ENCODE measurements at places on chromosomes 12 and 14.
A peak's percentile ranks its signal among the peaks of the same experiment; 100 is the strongest.

DNA sequence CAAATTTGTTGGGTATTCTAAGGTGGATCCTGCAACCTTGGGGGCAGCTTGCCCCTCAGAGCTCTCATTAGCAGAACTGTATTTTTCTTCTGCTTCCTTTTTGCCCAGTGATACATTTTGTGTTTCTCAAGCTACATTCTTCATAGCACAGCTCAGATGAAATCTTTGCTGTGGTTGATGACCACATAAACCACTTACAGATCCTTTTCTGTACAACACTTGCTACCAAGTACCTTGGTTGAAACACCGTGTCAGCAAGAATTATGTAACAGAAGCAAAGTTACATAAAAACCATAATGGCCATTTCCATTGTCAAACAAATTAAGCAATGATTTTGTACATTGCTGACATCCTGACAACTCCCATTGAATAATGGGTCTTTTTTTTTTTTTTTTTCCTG lies 9.7 kb upstream of the PLBD1 start:
- peak; percentile 19 for DNase-seq

- no peak for DNase-seq
These were observed 161.7 kb downstream of the ALX1 start for GRCh38 chr12:85441741-85442140.

DNA sequence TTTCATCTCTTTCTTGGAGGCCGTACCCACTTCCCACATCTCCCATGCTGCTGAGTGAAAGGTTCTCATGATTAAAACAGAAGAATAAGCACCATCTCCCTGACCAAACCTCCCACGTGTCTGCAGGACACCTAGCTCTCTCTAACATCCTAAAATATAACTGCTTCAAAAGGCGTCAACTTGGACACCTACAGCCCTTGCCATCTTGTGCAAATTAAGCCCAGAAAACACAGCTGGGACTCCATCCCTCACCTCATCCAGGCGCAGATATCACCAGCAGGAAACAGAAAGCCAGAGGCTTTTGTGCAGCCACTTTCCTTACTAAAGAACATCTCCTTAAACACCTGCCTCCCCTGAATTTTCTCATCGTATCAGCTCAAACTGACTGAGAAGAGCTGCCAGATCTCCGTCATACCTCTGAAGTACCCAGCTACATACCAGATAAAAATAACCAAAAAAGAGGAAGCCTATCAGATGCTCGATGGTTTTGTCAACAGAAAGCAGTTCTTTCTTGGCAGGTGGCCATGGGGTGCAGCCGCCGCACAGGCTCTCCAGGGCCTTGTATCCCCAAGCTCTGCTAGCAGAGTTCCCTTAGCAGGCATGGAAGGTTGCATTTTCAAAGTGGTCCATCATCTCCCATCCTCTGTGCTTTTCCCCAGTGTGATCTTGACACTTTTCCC lies 28.8 kb downstream of the MAP3K9 start:
- peak; percentile 51 for DNase-seq

DNA sequence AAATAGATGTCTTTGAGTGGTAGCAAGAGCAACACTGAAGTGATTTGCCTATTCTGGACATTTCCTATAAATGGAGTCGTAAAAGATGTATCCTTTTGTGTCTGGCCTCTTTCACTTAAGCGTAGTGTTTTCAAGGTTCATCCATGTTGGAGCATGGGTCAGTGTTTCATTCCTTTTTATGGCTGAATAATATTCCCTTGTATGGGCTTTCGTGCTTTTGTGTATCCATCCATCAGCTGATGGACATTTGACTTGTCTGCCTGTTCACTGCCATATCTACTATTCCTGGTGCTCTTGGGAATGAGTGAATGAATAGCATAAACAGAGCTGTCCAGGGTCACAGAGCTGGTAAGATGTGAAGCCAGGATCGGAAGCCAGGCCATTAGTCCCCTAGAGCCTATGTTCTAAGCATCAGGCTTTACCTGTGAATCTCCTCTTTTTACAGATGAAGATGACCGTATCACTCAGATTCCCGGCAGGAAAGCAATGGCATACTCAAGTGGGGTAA lies 1.8 kb upstream of the P2RX7 start:
- DNase-seq = no peak

- no peak for DNase-seq
These were observed 96.6 kb downstream of the SCN8A start for GRCh38 chr12:51687614-51688013.

- peak; percentile 18 for DNase-seq
These were observed 16.4 kb downstream of the ARID2 start for GRCh38 chr12:45745861-45746277.

DNA sequence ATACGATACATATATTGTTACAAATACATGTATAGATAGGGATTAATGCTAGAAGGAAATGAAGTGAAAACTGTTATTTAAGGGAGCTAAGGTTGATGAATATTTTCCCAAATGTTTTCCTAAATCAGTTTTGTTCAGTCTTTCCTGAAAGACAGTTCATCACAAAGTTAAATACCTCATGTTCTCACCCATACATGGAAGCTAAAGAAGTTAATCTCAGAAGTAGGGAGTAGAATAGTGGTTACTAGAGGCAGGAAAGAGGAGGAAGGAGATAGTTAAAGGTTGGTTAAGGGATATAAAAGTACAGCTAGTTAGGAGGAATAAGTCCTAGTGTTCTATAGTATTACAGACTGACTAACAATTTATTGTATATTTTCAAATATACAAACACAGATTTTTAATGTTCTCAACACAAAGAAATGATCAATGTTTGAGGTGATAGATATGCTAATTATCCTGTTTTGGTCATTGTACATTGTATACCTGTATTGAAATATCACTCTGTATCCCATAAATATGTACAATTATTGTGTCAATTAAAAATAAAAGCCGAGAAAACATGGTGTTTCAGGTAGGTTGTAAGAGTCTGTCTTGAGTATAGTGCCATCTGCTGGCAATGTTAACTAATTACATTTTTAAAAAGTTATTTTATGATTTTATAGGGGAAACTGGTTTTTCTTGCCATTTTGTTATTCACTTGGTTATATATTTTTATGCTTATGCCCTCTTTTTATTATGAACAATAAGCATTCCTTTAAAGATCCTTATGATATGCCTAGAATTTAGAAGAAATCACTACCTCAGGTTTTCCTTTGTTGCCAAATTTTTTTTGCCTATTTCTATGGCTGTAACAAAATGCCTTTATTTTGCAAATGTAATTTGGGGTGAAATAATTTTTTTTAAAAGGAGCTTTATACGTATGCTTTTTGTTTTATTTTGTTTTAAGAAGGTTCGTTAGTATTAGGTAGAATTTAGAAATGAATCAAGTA lies 26.9 kb downstream of the ZDHHC17 start:
- DNase-seq = peak; percentile 44

GRCh38 chr12:70557583-70558191 lies 79.5 kb downstream of the PTPRB start:
- DNase-seq = no peak

- no peak for DNase-seq
These were observed 392 bp downstream of the SLC15A4 start for GRCh38 chr12:128823216-128823915.

DNA sequence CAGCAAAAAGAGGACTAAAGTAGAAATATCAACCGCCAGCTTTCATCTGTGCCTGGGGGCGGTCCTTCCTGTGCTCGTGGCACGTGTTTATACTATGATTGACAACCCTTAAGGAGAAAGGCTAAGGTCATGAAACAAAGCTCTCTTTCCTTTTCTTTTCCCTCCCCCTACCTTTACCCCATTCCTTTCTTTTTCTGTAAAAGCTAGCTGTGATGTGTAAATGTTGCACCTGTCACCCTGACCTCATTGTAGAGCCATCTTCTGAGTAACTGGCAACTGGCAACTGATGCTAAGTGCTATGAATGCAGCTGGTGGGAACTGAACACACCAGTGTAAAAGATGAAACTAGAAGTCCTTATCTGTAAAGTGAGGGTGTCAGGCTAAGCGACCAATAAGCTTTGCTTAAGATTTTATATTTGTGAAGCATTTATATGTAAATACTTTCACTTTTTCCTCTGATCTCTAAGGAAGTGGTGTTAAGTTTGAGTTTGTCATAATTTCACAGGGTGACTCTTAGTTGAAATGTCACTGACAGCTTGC lies 102.8 kb upstream of the BCAT1 start:
- peak; percentile 71 for DNase-seq

GRCh38 chr14:70881549-70882177 lies 25.6 kb upstream of the PCNX1 start:
- peak; percentile 92 for DNase-seq

Measured in suppressor macrophage treated with lipopolysaccharide for 1 hour (primary cell).